NCI-H2081 (cell line): ENCODE measurements at places on chromosomes 2 and 18.

DNA sequence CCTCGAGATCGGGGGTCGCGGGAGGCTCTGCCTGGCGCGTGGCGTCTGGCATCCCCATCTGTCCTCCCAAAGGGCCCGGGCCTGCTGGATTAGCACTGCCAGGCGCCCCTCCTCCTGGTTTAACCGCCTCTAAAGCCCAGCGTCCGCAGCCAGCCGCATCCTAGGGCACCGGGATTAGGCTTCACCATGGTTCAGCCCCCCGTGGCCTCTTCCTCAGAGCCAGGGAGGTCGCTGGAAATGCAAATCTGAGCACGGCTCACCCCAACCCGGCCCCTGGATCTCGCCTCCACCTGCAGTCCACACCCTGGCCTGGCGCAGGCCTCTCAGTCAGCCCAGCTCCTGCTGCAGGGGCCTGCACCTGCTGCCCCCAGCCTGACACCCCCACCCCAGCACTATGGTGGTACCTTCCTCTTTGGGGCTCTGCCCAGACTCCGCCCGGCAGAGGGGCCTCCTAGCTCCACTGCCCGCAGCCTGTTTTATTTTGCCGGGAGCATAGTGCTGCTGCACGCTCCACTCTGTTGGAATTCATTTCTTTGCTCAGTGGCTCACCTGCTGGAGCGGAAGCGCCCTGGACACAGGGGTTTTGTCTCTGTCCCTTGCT lies 13.2 kb downstream of the PRELID3A start:
- peak; percentile 55 for DNase-seq

- DNase-seq: no peak
Measured at GRCh38 chr2:126887506-126887905, 11.2 kb upstream of the TEX51 start.

- DNase-seq: no peak
Measured at GRCh38 chr2:23487735-23488492, 102.9 kb downstream of the KLHL29 start.

DNA sequence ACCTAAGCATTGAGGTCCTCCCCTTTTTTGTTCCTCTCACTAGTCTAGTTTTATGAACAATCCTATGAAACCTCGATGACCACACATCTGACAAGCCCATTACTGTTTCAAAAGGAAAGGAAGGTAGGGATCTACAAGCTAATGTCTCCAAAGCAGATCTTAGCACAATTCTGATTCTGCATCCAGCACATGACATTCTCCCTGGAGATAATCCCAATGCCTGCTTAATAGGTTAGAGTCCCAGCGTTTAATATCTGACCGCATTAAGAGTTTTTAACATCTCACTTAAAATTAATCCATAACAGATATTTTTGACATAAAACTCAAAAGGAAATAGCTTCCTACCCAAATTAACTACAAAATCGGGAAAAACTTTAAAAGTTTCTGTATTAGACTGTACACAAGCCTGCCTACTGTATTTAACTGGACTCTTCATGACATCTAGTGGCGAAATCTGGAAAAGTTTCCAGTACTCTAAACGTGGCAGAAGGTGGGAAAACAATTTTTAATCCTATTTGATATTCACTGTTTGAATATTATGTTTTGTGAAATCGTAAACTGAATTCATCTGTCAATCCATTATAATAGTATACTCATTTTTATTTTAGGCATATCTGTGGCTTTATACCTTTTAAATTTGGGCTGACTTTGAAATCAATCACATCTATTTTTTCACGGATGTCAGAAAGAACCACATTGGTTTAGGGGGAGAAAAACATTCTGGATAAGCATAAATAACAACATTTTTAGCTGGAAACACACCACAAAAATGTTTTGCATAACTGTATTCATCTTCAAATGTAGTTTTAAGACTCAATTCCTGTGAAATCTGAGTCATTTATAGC lies 62.4 kb downstream of the TXNL1 start:
- DNase-seq: peak; percentile 45

- DNase-seq: no peak
Measured at GRCh38 chr2:237293978-237294377, 120.0 kb downstream of the COL6A3 start.

GRCh38 chr2:44928483-44929158 lies 12.9 kb upstream of the SIX3 start:
- no peak for DNase-seq

DNA sequence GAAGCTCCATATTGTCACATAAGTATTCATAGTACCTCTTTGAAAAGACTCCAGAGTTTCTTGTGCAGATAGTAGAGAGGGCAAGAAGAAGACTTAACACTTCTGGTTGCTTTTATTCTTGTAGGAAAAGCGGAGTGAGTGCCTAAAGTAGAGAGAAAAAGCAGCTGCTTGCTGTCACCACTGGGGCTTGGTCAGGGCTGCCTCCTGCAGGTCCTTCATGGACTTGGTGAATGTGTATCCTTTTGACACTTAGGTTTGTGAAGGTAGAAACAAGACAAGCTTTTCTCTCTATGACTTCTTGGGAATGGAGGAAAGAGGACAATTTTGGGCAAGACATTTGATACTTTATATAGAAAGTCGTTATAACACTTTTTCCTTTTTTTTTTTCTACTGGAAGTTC lies 312.8 kb upstream of the FANCL start:
- peak; percentile 20 for DNase-seq

DNA sequence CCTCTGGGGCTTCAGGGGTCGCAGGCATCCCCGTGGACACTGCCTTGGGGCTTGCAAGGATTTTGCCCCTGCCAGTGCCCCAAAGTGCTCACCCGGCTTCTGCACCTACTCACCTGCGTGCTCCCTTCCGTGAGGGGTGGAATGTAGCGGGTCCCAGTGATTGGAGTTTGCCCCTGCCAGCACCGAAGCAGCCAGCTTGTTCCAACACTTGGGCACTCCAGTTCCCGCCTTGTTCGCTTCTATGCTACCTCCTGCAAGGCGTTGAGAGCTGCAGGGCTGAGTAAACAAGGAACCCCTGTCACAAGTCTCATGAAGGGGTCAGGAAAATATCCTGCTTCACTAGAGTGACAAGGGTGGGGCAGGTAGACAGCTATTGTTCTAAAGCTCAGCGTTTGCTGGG lies 631.5 kb downstream of the EPHA4 start:
- no peak for DNase-seq

DNA sequence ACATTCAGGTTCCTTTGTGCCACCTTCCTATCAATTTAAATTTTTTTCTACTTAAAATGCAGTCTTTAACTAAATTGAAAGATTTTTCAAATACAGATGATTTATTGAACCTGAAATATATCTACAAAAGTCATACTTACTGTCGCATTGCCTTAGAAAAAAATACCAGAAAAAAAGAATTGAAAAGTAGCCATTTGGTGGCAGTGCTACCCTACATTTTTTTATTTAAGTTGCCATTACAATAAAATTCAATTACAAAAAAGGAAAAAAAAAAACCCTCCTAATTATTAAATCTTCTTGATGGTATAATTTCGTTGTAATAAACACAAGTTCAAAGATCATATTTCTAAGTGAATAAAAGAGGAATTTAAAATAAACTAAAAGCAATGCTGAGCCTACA lies 43.4 kb downstream of the DSC3 start:
- DNase-seq: peak; percentile 0

GRCh38 chr2:226427538-226428307 lies 371.9 kb downstream of the IRS1 start:
- DNase-seq: no peak

GRCh38 chr18:44798433-44799048 lies 117.9 kb downstream of the SETBP1 start:
- DNase-seq: no peak

- no peak for DNase-seq
Measured at GRCh38 chr2:123035541-123035940, 989.5 kb upstream of the CNTNAP5 start.

DNA sequence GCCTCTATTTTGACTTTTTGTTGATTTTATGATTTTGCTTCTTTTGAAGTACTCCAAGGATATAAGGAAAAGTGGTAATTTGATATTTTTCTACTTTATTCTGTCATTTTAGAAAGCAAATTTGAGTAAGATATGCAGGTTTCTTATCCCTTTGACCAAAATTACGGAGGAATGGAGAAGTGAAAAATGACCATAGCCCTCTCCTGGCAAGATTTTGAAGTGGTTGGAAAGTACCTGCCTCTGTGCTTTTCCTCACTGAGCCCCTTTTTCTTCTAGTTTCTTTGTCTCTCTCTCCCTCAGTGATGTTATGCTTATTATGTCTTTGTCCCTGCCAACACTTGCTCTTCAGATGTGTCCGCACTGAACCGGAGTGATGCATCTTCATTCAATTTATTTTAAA lies 898.1 kb downstream of the EPHA4 start:
- no peak for DNase-seq

DNA sequence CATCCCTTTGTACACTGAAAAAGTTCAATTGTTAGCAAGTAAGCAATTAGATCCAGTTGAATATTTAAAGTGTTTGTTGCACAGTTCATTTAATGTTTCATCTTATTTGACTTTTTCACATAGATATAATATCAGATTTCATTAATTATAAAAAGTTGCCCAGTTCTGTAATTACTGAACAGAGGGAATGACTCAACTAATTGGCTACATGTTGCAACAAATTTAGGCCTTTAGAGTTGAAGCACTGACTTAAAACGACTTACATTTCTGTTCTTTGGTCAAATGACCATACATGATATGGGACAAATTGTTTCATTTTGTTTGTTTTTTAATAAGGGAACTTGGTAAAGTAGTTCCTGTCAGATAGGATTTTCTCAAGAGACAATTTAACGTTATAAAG lies 68.5 kb upstream of the FAM117B start:
- DNase-seq: no peak

DNA sequence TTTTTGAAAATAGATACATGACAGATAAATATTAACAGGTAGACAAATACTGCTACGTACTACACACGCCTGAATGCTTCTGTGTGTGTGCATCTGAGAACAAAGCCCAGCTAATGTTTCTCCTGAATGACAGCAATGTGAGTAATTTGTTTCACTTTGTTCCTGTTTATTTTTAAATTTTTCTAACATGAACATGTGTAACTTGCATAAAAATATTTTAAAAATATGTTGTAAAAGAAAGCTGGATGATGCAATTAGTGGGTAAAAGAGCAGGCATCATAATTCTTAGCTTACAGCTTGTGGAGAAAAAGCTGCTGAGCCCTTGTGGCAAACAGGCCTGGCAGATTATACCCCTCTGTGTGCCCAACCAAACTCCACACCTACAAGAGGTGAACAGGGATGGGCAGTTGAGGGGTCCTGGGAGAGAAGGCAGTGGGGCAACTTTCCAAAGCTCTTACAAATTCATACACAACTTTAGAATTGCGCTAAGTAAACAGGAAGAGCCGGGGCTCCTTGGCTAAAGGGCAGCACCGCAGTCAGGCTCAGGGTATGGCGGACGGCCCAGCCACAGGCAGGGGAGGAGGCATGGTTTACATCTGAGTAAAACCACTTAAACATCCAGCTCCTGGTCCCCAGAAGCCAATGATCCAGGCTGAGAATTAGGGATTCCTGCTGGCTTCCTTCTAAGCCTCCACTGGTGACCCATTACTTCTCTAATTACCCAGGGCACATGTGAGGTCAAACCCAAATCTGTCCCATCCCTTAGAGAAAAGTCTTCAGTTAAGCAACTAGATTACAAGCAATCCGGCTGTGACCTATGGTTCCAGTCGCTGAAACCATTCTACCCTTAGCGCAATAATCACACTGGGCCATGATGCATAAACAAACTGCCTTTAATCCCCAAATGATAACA lies 14.0 kb downstream of the PXDN start:
- DNase-seq: peak; percentile 43

DNA sequence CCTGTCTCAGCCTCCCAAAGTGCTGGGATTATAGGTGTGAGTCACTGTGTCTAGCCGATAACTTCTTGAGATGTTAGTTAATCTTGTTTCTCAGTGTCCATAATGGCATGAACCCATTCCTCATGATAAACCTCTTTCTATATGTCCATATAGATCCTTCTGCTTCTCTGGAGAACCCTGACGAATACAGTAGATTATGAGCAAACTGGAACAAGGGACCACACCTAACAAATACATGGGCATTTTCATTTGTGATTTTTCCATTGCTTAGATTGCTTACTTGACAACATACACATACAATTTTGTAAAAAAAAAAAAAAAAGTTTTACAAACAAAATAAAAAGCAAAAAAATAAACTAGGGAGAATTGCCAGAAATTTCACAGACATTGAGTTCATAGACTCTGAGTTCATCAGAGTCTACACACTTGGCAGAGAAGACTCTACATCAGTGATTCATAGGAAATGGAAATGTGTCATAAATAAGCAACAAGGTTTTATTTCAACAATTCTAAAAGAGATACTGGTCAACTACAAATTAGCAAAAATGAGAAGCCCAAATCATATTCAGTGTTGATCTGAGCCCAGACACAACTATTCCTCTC lies 96.7 kb downstream of the GALR1 start:
- no peak for DNase-seq

DNA sequence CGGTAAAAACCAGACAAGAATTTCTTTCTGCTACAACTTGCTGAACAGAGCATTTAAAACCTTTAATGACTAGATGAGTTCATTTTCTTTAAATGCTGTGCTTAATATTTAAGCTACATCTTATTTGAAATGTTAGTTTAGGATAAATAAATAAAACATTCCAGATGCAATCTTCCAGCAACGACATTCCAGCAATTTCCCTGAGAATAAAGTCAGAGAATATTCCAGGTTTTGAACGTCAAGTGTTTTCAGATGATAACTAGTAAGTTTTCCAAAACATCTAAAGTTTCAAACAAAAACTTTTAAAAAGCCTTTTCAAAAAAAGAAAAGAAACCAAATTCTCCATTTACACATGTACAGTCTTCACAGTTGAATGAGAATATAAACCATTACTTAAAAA lies 104.8 kb downstream of the PPP1R1C start:
- no peak for DNase-seq

DNA sequence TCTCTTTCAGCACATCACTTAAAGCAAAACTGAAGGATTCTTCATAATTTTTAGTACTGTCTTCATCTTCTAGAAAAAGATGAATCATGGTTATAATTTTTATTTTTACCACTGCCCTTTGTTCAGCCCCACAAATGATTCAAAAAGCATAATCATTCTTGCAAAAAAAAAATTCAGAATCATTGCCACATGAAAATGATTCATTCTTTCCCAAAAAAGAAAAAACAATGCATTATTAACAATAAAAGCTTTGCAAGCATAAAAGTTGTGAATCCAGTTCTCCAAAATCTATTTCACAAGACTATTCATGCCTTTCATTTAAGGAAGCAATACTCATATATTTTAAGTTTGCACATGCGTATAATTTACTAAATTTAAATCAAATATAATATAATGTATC lies 204.8 kb downstream of the RBM43 start:
- no peak for DNase-seq

- peak; percentile 57 for DNase-seq
Measured at GRCh38 chr2:27715318-27716210, 51.9 kb downstream of the SLC4A1AP start.
